AG10803 (cell line): ENCODE measurements at places on chromosomes 7 and 10.

DNA sequence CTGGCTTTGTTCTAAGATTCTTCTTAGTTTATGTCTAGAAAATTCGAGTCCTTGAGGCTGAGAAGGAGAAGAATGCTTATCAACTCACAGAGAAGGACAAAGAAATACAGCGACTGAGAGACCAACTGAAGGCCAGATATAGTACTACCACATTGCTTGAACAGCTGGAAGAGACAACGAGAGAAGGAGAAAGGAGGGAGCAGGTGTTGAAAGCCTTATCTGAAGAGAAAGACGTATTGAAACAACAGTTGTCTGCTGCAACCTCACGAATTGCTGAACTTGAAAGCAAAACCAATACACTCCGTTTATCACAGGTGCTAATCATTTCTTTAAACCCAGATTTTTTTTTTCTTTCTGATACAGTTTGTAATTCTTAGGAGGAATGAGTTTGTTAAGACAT, 6.7 kb downstream of the CEP55 start:
- no peak for DNase-seq

- DNase-seq = no peak
Observed at GRCh38 chr7:54827734-54828133, 68.7 kb upstream of the SEC61G start.

DNA sequence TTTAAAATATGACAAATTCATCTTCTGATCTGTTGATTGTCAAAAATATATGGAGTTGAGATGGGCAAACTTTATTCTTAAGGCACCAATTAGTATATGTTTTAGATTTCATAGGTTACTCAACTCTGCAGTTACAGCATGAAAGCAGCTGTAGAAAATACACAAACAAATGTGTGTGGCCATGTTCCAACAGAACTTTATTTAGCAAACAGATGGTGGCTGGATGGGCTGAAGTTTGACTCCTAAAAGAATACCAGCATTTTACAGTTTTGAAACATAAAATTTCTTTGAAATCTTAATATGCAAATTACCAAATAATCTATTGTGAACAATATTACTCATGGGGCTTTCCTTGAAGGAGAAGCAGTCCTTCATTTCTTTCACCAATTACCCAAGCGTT, 1206.0 kb upstream of the LRRTM3 start:
- peak; percentile 3 for DNase-seq

DNA sequence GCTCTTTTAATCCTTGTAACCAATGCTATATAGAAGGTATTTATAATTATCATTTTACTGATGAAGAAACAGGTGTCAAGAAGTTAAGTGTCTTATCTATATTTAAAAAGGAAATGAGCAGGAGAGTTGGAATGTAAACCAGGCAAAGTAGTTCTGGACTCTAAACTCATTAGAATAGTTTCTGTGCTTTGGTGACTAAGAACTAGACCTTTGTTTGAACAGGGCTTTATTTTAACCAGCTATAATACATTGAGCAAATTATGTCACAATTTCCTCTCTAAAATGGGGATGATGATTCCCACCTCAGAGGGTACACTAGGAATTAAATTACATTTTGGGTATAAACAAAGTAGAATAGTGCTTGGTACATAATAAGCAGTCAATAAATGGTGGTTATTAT, 236.0 kb downstream of the MAGI2 start:
- DNase-seq = peak; percentile 31

DNA sequence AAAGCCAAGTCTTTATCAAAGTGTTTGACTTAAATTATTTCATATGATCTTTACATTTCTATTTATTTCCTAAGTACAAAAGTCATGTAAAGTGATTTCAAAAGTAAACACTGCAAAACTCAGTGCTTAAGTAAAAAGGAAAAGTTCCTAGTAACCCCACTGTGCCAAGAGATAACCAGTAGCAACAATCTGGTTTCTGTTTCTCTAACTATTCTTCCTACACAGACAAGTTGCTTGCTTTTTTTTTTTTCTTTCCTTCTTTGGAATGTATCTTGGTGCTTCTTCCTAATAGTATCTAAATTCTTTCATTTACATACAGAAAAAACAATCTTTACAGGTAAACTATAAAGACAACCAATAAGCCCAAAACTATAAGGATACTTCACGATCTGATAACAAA, 3.1 kb downstream of the JCAD start:
- peak; percentile 43 for DNase-seq

DNA sequence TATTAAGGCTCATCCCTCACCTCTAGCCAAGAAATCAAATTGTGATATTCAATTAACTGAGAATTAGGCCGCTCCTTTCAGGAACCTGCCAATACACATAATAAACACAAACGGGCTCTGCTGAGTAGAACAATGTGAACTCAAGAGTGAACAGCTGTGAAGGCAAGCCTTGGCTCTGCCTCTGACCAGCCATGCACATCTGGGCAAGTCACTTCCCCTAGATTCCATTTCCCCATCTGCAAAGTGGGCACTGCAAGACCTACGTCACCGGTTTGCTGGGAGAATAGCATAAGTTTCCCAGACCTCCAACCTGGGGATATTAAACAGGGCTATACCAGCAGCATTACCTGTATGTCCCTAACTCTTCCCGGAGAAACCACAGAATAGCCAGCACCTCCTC, 355.2 kb downstream of the TNS3 start:
- no peak for DNase-seq

DNA sequence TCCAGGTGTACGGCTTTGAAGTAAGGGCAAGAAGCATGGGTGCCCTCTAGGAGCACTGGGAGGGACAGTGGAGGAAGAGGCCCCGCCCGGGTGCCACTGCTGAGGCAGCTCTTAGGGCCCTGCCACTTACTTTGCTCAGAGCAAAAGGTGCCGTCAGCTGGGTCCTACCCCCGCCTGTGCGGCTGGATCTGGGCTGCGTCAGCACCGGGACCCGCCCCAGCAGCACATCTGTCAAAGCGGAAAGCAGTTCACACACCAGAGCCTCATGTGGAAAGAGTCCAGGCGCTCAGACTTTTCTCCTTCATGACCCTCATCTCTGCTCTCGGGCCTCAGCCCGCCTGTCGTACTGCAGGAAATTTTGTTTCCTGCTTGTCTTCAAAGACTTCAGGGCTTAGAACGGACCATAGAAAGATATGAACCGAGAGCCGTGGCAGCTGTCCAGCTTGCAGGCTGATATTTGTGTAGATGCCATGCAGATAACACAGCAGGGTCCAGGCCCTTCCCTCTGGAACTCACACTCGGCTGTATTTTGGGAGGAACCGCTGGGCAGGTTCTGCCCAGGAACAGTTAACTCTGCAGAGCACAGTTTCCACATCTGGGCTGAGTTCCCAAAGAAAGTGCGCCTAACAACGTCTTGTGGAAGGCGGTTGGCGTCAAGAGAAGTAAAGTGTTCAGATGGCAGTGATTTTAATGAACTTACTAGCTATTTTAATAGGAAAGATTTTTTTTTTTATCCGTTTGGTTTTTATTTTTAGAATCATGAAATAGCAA, 44.3 kb upstream of the PRKAR1B start:
- peak; percentile 50 for DNase-seq

DNA sequence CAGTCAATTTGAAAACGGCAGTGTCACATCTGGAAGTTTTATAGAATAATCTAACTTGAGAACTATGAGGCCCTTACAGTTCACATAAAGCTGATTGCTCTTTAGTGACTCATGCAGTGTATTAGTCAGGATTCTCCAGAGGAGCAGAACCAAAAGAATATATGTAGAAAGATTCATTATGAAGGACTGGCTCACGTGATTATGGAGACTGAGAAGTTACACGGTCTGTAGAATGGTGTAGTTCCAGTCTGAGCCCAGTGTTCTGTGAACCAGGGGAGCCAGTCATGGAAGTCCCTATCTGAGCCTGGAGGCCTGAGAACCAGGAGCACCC, 21.5 kb downstream of the RBM33 start:
- peak; percentile 82 for DNase-seq

DNA sequence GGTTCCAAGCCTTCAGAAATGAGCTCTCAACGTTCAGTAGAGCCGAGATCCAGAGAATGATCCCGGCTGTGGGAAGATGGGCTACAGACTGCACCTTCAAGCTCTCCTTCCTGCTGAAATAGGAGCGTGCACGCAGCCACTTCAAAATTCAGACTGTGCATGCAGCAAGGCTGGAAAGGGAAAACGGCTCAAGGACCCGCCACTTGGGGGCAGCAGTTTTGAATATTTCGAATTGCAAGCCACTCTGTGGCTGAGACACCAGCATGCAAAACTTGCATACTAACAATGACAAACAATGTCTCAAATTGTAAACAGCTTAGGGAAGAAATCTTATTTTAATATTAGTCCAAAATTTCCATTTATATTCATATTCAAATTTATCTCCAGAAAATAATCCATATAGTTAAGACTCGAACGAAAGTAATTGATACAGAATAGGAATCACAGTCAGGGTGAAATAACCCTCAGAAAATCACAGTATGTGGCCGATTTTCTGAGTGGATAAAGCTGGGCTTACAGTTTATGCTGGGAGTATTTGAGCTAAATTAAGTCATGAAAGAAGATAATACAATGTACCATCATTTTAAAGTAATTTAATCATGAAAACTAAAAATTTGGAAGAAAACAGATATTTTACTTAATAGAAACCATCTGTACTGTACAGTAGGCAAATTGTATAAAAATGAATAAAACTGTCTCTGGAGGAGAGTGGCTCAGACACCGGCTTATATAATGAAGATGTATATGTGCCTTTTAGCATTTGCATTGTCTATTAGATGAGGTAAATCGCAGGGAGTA, 137.9 kb upstream of the MKI67 start:
- peak; percentile 48 for DNase-seq

GRCh38 chr10:122308417-122309141, 37.5 kb downstream of the BTBD16 start:
- no peak for DNase-seq

DNA sequence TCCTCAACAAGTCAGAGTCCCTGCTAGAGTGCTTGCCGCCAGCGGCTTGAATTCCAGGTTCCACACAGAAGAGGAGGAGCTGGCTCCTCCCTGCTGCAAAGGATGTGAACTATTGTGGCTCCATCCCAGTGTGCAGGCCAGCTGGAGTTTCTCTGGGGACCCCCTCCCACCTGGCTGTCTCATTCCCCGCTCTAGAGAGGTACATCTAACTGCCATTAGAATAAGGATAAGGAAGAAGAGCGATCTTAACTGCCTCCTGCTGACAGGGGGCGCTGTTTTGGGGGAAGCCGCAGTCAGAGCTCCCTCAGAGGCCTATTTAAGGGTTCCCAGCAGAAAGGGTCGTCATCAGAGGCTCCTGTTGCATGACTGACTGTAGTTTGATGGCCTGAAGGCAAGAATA, 40.8 kb upstream of the HECW1 start:
- peak; percentile 4 for DNase-seq

- no peak for DNase-seq
Observed at GRCh38 chr7:104584620-104585019, 256.2 kb downstream of the LHFPL3 start.

DNA sequence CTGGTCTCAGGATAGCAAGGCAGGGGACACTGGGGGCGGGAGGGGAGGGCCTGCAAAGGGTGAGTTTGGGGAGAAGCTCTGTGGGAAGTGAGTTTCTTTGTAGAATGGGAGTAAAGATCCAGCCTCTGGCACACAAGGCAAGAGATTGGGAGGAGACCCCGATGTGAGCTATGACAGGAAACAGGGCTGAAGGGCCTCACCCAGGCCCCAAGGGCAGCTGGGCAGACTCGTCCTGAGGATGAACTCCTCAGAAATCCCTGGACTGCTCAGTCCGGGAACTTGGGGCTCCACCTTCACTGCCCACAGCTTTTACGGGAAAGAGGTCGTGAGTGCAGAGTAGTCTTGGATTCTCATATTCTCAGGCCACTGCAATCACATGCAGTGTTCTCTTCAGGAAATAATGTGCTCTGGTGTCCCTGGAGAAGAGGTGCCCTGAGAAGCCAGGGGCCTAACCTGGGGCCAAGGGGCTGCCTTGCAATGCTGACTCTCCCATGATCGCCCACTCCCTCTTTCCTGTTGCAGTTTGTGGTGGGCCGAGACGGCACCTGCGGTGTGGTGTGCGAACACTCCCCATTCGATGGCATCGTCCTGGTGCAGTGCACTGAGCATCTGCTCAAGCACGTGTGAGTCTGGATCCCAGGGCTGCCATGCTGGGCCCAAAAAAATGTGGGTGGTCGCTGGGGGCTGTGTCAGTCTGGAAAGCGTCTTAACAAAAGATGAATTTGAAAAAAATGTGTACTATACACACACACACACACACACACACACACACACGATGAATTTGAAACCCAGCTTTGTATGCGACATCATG, 31.3 kb upstream of the C10orf53 start:
- DNase-seq = no peak

GRCh38 chr10:103584216-103585010, 90.9 kb downstream of the NEURL1 start:
- peak; percentile 43 for DNase-seq
